ENCODE measurements at places on chromosomes 16 and 17. TPM values are rescaled to one million over a fixed set of nuclear protein-coding genes. Genes with fewer than 3 reads are reported as not detected.

- H3K4me1 ChIP-seq = no peaks in the 10 kb centered on the region
- no peak for DNase-seq
- no peak overlapping the region for H3K4me3 ChIP-seq
- no peaks in the 10 kb centered on the region for H3K27me3 ChIP-seq
Observed at GRCh38 chr16:50252874-50253513, 13.4 kb upstream of the ADCY7 start.

DNA sequence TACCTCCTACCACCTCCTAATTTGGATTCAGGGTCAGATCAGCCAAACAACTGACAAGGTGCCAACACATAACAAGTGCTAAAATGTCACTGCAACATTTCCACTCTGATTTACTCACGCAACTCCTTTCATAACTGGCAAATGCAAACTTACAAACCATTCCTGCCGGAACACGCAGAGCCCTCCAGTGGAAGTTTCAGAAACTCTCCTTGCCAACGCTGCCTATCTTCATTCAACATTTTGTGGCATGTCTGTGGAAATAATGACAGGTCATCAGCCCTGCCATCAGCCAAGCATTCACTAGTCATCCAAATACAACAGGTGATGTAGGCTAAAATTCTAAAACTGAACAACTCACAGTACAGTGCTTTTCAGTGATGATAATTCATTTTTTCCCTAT is 37.7 kb upstream of the OR3A1 start:
- H3K27ac ChIP-seq = no peak overlapping the region
- no peaks in the 10 kb centered on the region for H3K27me3 ChIP-seq
- no peak overlapping the region for H3K4me3 ChIP-seq
- no peaks in the 10 kb centered on the region for H3K4me1 ChIP-seq
- DNase-seq = no peak

- peaks cover 10% of the 10 kb centered on the region for H3K4me1 ChIP-seq
- no peak overlapping the region for H3K4me3 ChIP-seq
- no peaks in the 10 kb centered on the region for H3K36me3 ChIP-seq
- no peak for DNase-seq
Observed at GRCh38 chr16:57637424-57637823, 9.0 kb downstream of the ADGRG1 start.

Gene ANKS4B
- total RNA-seq = not detected

- H3K27me3 ChIP-seq = no peaks in the 10 kb centered on the region
- H3K36me3 ChIP-seq = no peaks in the 10 kb centered on the region
- no peak for DNase-seq
- H3K4me1 ChIP-seq = peaks cover 79% of the 10 kb centered on the region
- H3K4me3 ChIP-seq = peak overlapping the region; percentile 43
Observed at GRCh38 chr17:82297280-82297713, 20.1 kb downstream of the CD7 start.

DNA sequence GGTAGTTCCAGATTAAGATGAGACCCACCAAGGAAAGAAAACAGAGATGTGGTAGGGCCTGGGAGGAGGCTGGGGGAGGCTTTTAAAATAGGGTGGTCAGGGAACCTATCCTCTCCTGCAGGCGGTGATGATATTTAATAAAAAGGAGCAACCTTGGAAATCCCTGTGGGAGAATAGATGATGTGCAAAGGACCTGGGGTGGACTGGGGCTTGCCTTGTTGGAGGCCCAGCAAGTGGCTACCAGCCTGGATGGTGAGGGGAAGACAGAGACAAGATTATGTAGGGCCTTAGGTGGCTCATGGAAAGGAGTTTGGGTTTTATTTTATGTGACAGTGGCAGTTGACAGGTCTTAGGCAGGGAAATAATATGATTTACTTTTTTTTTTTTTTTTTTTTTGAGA is 1.8 kb downstream of the POLR3E start:
- no peak for DNase-seq
- H3K27ac ChIP-seq = no peak overlapping the region
- peaks cover 3% of the 10 kb centered on the region for H3K4me1 ChIP-seq
- no peaks in the 10 kb centered on the region for H3K27me3 ChIP-seq
- H3K36me3 ChIP-seq = no peaks in the 10 kb centered on the region
- no peak overlapping the region for H3K4me3 ChIP-seq

DNA sequence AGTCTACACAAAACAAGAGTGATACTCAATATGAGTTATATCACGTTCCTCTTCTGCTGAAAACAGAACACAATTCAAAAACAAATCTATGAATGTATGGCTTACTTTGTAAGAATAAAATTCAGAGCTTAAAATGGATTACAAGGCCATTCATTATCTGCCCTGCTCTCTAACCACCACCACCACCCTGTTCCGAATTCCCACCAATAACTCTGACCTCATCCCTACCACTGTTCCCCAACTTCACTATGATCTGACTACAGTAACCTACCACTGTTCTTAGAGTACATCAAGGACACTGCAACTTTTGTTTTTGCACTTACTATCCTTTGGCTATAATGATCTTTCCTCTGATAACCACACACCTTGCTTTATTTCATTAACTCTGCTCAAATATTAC is 21.3 kb downstream of the FBXL20 start:
- H3K36me3 ChIP-seq = no peaks in the 10 kb centered on the region
- H3K4me1 ChIP-seq = no peaks in the 10 kb centered on the region
- DNase-seq = no peak
- H3K27ac ChIP-seq = no peak overlapping the region

- no peaks in the 10 kb centered on the region for H3K36me3 ChIP-seq
- DNase-seq = no peak
- no peak overlapping the region for H3K27ac ChIP-seq
- H3K27me3 ChIP-seq = no peaks in the 10 kb centered on the region
Observed at GRCh38 chr16:12201216-12201615, 224.7 kb downstream of the SNX29 start.

Gene LHX1
- total RNA-seq = 8.6 TPM

Gene BMERB1
- 80.0 TPM for total RNA-seq

Gene GNG13
- 0.23 TPM for total RNA-seq

DNA sequence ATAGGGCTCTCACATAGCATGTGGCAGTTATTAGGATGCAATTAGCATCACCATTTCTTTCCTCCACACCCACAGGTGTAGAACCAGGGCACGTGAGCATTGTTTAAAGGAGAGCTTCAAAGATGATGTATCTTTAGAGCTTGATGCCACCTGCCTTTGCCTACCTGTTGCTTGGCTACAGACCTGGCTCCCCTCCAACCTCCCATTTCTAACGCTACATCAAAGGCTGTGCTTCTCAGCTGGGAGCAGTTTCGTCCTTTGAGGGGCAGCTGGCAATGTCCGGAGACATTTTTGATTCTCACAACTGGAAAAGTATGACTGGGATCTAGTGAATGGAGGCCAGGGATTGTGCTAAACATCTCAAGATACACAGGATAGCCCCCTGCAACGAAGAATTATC is 78.5 kb upstream of the CLEC3A start:
- peaks cover 4% of the 10 kb centered on the region for H3K27me3 ChIP-seq
- no peaks in the 10 kb centered on the region for H3K4me1 ChIP-seq
- no peak overlapping the region for H3K27ac ChIP-seq
- H3K36me3 ChIP-seq = no peaks in the 10 kb centered on the region
- no peak overlapping the region for H3K4me3 ChIP-seq

GRCh38 chr16:10077861-10078260 is 104.4 kb downstream of the GRIN2A start:
- no peak for DNase-seq
- no peak overlapping the region for H3K4me3 ChIP-seq
- H3K36me3 ChIP-seq = no peaks in the 10 kb centered on the region

Gene PRSS36
- 0.23 TPM for total RNA-seq

GRCh38 chr17:12362853-12363455 is 302.7 kb upstream of the MYOCD start:
- H3K27ac ChIP-seq = no peak overlapping the region
- no peaks in the 10 kb centered on the region for H3K27me3 ChIP-seq
- no peak overlapping the region for H3K4me3 ChIP-seq
- DNase-seq = no peak
- no peaks in the 10 kb centered on the region for H3K4me1 ChIP-seq

DNA sequence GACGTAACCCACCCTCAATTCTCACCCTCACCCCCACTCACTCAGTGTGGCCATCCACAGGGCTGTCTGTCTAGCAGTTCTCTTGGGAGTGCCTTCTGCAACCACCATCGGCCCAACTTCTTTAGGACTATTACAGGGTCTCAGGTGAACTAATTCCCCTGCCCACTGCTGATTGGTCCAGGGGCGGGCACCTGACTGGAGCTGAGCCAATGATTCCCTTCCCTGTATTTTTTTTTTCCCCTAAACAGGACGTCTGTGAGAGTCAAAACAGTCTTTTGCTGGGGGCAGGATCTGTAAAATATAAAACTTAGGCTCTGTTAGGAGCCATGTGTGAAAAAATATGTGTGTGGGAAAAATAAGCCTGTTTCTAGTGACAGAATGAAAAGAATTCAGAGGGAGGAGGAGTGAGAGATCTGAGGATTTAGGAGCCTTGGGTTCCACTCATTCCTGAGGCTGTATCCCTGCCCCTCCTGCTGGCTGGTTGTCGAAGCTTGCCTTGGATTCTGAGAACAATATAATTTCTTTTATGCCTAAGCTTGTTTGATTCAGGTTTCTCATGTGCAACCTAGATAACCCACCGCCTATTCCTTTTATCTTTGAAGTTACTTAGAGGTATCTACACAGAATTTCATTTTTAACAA is 115.0 kb downstream of the SPACA3 start:
- no peak overlapping the region for H3K27ac ChIP-seq
- no peak overlapping the region for H3K4me3 ChIP-seq
- no peak for DNase-seq
- H3K36me3 ChIP-seq = no peaks in the 10 kb centered on the region

Gene LGALS9B
- not detected for total RNA-seq

Gene CCDC78
- total RNA-seq = 18.2 TPM

DNA sequence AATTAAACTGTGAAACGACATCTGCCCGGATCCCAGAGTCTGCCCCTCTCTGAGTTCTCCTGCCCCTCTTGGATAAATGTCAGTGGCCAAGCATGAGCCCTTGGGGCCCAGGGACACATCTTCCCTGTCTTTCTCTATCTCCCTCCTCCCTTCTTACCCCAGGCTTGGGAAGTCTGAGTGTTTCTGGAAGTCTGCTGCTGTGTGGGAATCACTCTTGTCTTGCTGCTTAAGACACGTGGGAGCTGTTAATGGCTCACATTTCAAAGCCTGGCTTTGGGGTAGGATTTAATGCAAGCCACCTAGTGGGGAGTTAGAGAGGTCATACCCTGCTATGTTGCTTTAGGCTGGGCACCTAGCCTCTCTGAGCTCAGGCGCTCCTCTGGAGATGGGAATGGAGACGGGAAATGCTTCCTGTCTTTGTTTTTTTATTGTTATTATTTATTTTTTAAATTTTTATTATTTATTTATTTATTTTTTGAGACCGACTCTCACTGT is 218.5 kb upstream of the CIBAR2 start:
- H3K27me3 ChIP-seq = no peaks in the 10 kb centered on the region
- H3K36me3 ChIP-seq = no peaks in the 10 kb centered on the region
- H3K4me1 ChIP-seq = peaks cover 46% of the 10 kb centered on the region
- DNase-seq = peak; percentile 41

DNA sequence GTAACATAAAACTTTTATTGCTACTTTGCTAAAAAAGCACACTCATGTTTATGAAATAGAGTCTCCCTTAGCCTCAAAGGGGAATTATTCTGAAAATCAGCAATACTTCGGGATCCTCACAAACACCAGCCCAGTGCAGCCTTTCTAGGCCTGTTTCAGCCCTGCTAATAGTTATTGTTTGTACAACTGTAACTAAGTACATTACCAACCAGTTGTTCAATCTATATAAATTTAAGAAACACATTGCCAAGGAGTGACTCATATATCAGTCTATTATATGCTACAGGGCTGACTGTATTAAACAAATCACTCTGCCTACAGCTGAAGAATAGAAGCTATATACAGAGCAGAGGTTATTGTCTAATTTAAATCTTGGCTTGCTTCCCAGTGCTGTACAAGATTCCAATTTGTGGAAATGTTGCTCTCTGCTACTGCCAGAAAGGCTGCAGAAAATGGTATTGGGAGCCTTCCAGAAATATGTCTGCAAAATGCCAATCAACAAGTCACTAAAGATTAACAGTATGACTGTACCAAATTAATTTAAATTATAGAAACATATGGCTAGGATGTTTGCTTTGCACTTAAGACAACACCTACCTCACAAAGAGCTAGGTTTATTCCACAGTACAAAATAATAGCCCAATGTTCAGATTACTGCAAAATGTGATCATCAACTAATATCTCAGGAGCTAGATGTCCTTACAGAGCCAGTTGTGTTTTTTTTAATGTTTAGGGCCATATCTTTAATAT is 49.7 kb downstream of the TOX3 start:
- no peaks in the 10 kb centered on the region for H3K36me3 ChIP-seq
- no peaks in the 10 kb centered on the region for H3K4me1 ChIP-seq
- no peaks in the 10 kb centered on the region for H3K27me3 ChIP-seq
- no peak for DNase-seq
- peak overlapping the region; percentile 51 for H3K27ac ChIP-seq
- H3K4me3 ChIP-seq = no peak overlapping the region

DNA sequence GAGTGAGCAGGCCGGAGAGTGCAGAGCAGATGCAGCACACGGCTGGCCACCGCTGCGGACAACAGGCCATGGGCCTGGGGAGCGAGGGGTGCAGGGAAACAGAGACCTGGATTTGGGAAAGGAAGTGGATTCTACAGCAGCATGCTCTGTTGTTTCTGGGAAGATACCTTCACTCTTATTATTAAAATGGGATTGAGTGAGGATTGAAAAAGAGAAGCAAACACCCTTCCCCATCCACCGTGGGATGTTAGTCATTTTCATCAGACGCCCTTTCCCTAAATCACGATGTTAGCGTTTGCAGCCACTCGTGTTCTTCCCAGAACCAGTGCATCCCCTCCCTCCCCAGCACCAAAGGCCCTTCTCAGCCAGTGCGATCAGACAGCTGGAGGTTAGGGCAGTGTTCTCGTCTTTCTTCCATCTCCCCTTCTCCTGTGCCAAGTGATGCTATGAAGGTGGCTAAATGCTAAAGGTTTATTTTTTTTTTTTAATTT is 196.5 kb upstream of the CHMP6 start:
- no peak overlapping the region for H3K4me3 ChIP-seq
- H3K27ac ChIP-seq = no peak overlapping the region
- H3K36me3 ChIP-seq = no peaks in the 10 kb centered on the region

DNA sequence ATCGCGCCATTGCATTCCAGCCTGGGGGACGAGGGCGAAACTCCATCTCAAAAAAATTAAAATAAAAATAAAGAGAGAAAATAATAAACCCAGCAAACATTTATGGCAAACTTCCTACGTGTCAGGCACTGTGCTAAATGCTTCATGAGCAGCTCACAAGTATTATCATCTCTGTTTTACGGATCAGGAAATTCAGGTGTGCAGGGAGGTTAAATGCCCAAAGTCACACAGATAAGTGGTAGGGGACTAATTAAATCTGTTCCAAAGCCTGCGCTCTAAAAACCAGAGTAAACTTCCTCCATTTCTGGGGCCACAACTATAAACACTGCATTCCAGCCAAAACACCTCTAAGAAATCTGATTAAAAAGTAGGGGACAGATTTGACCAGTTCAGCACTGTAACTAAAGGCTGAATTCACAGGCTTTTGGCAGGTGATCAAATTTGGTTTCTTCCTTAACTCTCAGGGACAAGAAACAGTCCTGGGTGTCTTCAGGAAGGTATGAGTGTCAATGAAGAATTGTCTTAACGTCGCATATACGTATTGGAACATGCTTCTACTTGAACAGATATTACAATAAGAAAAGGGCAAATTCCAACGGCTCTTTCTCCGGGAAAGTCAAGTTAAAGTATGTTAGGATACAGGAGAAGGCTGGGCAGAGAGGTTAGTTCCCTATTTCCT is 996 bp downstream of the STRADA start:
- H3K4me1 ChIP-seq = peaks cover 7% of the 10 kb centered on the region
- peaks cover 5% of the 10 kb centered on the region for H3K36me3 ChIP-seq
- H3K4me3 ChIP-seq = peak overlapping the region; percentile 90
- no peak for DNase-seq
- peak overlapping the region; percentile 97 for H3K27ac ChIP-seq
